ENCODE measurements at places on chromosomes 11 and 22. TPM values are rescaled to one million over a fixed set of nuclear protein-coding genes. Genes with fewer than 3 reads are reported as not detected.

Gene TIGD3
- 0.17 TPM for total RNA-seq

- DNase-seq, result no peak
These were observed 15.4 kb downstream of the OR52K2 start for GRCh38 chr11:4464216-4465159.

GRCh38 chr11:75663808-75664207 lies 5.0 kb downstream of the MAP6 start:
- no peak for DNase-seq

Gene OR5L2
- total RNA-seq, result not detected

Gene DDX17
- total RNA-seq, result 451 TPM

DNA sequence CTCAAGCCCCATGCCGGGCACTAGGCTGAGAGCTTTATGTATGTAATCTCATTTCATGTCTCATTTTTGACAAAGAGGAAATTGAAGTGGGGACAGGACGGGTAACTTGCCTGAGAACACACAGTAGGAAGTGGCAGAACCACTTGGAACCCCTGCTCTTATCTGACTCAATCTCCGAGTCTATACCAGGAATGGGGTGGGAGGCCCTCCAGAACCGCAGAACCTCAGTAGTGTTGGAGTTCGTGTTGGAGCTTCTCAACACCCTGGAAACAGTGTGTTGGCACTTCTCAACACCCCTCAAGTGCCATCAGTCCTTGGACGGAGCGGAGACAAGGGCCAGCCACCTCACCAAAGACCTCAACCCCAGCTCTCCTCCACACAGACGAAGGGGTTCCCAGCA lies 38.8 kb upstream of the POLA2 start:
- no peak for DNase-seq

DNA sequence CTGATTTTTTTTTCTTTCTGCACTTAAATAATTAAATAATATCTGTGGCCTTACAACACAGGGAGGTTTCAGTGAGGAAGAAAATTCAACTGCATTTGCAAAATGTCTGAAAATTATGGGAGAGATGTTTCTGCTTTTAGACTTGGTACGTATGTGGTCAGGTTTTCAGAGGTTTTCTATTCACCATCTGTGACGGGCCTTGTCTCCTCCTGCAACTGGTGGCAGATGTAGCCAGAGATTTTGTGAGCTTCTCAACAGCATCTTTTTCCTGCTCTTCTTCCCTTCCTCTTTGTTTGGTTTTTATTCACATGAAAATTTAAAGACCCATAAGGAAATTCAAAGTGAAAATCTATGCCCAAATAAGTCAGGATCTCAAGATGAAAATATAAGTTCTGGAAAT lies 38.3 kb downstream of the ZBTB16 start:
- DNase-seq, result no peak

Gene ASCL2
- total RNA-seq, result 0.47 TPM

DNA sequence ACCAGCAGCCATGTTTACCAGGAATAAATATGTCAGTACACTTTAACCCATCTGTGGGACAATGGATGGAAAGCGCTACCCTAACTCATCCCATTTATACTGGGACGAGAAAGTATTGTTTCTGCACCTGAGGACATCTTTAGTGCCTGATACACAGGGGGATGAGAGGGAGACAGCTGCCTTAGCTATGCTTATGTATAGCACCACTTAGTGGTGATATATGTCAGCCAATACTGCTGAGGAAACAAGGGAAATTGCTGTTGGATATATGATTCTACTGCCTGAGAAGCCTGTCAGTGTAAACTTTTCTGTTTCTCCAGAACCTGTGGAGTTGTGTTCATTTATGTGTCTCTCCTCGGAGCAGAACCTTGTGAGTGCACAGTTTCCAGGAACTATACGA lies 13.3 kb upstream of the CEP295 start:
- no peak for DNase-seq
